LNCaP clone FGC (cell line): ENCODE measurements at places on chromosomes 5 and 9.

GRCh38 chr9:87725900-87726709 is at the start of gene CTSL:
CTSL (plus strand) TSS chr9:87726119; CDS start chr9:87727604, 1,485 bp downstream.
- DNase-seq, result peak; percentile 82

- no peak for DNase-seq
These were observed 27.3 kb downstream of the CARNMT1 start for GRCh38 chr9:75000835-75001234.

DNA sequence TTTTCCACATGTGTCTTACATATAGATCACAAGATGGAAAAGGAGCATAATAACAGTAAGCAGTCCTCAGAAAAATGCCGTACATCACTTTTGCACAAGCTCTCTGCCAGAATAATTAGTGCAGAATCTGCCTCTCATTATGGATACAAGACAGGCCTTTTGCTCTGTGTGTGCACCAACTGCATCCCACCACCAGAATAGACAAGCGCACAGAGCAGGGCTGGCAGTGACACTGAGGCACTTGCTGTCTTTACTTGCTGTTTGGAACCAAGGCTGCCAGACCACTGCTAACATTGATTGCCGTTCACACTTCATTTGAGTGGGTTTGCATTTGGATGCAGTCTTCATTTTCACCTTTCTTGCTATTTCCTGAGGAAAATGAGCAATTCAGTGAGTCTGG is 741.3 kb downstream of the TLE1 start:
- DNase-seq, result no peak

DNA sequence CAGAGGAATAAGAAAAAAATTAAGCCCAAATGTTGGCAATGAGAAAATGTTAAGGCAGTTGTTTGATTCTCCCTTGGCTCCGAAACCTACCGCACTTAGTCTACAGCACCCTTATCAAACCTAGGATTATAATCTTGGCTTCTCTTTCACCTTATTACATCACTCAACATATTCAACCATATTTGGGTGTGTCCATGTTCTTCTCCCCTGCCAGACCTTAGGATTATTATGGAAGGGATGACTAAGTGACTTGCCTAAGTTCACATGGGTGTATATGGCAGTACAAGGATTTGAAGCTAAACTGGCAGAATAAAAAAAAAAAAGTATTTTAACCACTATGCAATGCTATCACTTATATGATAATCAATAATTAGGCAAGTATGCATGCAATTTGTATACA is 76.4 kb downstream of the PLK2 start:
- no peak for DNase-seq

DNA sequence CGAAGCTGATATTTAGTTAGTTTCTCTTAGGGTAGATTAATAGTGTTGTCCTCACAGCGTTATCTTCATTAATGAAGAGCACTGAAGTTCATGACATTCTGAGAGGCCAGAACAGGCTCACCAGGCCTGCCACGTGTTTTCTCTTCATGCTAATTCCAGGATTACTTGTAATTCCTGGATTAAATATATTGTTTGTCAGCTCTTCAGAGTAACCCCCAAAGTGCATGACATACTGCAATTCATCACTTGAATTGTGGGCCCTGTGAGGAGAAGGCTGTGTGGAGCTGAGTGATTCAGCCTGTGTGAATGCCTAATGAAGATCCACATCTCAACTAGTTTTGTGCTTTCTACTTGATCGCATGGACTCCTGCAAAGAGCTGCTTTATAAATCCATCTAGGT is 401.0 kb upstream of the ADAMTSL1 start:
- no peak for DNase-seq

DNA sequence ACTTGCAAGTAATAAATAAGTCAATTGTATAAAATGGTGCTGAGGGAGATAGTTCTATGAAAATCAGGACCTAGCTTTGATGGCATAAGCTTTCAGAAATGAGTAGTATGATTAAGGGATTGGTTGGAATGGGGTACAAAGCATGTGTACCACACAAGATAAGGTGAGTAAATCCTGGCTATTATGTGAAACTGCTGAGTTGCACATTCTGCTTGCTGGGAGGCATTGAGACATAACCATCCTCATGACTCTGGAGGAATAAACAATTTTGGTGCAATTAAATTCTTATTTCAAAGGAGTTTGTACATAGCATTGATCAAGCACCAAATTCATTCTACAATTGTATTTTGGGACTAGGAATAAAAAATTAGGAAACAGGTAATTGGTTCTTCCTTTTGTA is 755.2 kb upstream of the ACO1 start:
- no peak for DNase-seq

DNA sequence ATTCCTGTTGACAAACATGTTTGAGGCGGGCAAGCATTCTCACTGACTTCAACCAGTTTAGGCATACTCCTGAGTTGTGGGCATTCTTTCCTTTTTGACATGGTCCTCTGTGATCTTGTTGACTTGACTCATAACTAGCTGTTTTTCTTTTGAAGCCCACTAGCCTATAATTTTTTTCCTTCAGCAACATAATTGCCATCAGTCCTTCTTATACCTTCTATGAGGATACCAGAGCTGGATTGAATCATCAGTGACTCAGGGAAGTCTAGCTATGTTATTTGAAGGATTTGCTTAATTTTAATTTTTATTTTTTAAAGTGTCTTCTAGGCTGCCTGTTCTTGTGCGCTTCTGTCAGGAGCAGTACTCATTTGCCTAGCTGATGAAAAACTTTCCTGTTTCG is 259.5 kb downstream of the NR3C1 start:
- DNase-seq, result no peak

DNA sequence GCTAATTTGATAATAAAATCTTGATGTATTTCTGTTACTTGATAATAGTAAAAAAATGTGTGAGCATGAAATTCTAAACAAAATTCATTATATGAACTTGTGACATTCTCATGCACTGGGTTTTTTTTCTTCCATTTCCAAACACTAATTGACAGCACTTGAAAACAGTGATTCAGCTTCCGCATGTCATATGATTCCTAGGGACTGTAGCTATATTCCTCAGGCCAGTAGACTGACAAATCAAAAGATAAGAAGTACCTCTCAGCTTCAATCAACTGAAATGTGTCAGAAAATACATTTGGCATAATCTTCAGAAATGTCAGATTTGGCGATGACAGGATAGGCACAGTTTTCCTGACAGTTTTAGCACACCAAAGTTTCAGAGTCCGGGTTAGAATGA is 52.5 kb downstream of the EFNA5 start:
- no peak for DNase-seq

DNA sequence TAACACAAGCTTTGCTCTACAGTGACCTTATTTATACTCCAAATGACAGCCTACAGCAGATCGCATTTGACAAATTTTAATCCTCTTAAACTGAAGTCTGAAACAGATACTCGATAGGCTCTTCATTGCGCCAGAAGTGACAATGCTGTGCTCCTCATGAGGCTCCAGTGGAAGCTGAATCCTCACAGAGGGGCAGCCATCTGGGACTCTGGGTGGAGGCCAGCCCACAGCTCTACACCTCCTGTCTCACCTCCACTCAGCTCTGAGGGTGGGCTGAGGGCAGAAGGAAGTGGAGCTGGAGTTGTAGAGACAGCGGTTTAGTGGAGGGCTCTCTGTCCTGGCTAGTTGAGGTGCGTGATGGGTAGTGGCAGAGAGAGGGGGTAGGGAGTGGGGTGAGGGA is 283.3 kb upstream of the ANKRD55 start:
- DNase-seq, result no peak

GRCh38 chr5:146622391-146622790 is 106.4 kb upstream of the GPR151 start:
- no peak for DNase-seq

GRCh38 chr9:134564431-134565170 is 77.0 kb upstream of the COL5A1 start:
- no peak for DNase-seq

DNA sequence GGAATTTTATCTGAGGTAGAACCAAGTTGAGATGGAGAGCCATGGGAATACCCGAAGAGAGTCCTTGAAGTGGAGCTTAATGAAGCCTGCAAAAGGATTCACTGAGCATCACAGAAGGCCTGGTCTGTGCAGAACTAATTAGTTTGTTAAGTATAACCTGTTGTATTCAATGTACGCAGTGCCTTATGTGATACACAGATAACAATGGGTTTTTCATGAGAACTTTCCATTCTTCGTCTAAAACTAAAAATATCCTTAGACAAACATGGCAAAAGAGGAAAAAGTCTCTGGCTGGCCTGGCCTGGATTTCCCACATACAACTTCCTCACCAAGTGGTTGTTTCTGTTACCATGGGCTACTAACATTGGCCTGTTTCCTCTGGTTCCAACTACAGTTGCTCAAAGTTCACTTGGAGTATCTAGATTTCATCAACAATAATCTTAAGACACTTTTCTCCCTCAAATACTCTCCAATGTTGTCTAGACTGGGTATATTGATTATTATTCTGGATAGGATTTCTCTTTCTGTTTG is 237.6 kb upstream of the ZNF462 start:
- DNase-seq, result no peak

GRCh38 chr5:92613546-92613945 is 967.5 kb downstream of the NR2F1-AS1 start:
- DNase-seq, result no peak

- no peak for DNase-seq
These were observed 104.6 kb upstream of the LRRTM2 start for GRCh38 chr5:138979684-138980280.

DNA sequence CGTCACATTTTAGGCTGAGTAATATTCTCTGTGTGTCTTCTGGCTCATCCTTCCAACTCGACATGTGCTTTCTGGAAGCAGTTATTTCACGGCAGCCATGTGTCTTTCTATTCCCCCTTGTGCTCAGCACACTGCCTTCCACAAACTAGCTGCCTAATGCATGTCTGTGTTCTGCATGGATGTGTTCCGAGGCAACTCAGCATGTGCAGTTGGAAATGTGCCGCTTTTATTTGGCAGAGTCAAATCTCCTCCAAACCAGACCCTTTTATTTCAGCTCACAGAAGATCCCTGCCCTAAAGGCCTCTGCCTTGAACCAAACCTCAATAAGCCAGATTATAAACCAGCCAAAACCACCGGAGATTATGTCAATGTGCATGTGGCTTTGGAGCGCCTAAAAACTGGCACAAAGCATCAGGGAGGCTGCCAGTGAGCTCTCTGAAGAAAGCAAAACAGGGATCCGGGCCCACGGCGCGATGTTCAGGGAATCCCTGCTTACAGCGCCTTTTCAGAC is 360.2 kb downstream of the DEPDC1B start:
- DNase-seq, result no peak

GRCh38 chr9:120758544-120758943 is 34.7 kb downstream of the FBXW2 start:
- no peak for DNase-seq

GRCh38 chr5:40646266-40646665 is 33.4 kb upstream of the PTGER4 start:
- DNase-seq, result no peak

DNA sequence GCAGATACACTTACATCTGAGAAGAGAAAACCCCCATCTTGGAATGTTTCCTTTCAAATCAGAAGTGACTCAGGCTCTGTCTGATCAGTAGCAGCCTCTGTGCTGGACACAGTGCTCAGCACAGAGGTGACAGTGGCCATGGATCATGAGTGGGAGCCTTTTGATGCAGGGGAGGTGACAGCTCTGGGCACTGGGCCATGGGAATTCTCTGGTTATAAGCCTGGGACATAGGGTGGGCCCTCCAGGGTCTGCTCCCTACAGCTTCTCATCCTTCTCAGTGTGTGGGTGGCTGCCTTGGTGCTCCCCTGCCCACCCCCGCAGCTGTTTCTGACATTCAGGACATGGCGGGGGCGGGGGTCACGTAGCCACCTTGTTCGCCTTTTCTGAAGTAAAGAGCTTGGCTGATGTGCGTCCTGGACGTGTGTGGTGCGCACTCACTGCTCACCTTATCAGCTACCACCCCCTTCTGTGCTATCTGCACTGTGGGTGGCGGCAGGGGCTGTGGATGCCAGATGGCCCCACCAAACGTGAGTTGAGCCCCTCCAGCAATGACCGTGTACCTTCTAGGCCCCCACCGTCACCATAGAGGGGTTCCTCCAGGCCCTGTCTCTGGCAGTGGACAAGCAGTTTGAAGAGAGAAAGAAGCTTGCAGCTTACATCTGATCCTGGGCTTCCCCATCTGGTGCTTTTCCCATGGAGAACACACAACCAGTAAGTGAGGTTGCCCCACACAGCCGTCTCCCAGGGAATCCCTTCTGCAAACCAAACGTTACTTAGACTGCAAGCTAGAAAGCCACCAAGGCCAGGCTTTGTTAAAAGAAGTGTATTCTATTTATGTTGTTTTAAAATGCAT is 24.0 kb downstream of the TRIP13 start:
- DNase-seq, result no peak

GRCh38 chr5:57700484-57700883 is 217.9 kb upstream of the ACTBL2 start:
- DNase-seq, result no peak

GRCh38 chr5:64883912-64884311 is 115.2 kb downstream of the CWC27 start:
- DNase-seq, result no peak

GRCh38 chr5:175724314-175725275 is 66.7 kb downstream of the HRH2 start:
- no peak for DNase-seq

DNA sequence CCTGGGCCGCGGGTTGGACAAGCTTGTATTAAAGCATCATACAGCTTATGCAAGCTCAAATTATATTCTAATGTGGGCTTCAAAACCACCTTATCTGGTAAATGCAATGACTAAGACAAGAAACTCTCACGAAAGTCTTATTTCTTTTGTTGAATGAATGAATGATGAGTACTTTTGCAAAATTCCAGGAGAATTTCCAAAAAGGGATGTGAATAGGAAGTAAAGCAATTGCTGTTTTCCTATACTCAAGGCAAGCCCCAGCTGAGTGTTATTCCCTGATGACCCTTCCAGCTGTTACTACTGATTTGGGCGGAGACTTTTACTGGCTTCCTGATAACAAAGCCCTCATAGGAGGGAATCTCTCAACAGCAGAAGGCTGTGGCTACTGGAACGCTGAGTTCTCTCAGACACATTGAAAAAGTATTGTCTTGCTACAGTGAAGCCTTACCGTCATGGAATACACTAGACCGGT is 162.8 kb downstream of the SREK1 start:
- DNase-seq, result no peak

- no peak for DNase-seq
These were observed 9.0 kb upstream of the ZNF79 start for GRCh38 chr9:127415141-127415540.

GRCh38 chr5:14806456-14806855 is 65.1 kb downstream of the ANKH start:
- DNase-seq, result peak; percentile 94

DNA sequence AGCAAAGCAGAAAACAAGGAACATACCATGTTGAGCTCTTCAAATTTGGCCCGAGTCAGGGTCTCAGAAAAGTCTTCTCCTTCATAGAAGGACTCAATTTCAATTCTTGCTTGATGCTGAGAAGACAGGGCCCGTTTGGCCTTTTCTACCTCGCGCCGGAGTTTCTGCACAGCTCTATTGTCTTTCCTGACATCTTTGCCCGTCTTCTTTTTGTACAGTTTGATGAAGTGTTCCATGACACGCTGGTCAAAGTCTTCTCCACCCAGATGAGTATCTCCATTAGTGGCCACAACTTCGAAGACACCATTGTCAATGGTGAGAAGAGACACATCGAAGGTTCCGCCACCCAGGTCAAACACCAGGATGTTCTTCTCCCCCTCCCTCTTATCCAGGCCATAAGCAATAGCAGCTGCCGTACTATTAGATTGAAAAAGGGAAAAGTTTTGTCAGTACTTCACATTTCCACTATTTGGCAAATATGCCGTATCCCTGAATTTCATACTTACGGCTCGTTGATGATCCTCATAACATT is 2.2 kb downstream of the HSPA5 start:
- DNase-seq, result no peak
